Effector memory CD4-positive, alpha-beta T cell (primary cell): ENCODE measurements at places on chromosomes 12 and 14.

DNA sequence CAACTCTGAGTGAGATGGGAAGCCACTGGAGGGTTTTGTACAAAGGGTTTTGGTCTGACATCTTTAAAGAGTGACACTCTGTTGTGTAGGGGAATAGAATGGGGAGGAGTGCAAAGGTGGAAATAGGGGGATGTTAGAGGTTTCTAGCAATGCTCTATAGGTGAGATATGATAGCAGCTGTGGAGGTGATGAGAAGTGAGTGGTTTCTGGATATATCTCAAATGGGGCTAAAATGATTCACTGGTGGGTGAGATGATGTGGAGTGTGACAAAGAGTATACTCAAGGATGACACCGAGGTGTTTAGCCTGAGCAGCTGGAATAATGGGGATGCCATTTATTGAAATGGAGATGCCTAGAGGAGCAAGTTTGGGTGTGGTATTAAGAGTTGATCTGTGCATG, 426.4 kb downstream of the PCNX1 start:
- DNase-seq: no peak

GRCh38 chr12:49987625-49988303, 15.0 kb downstream of the AQP6 start:
- DNase-seq: no peak

DNA sequence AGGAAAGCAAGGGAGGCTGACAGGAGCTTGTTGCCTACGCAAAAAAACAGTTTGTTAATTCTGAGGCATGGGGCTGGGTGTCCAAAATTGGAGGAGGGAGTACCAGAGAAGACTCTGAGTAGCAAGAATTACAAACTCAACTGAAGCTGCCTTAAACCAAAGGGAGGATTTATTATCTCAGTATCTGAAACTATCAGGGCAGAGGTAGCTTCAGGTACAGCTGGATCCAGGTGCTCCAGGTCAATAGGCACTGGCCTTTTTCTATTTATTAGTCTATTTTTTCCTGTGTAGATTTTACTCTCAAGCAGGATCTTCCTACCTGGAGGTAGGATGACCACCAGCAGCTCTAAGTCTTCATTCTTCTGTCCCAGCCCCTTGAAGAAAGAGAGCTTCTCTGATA, 135.3 kb upstream of the NCOR2 start:
- no peak for DNase-seq

DNA sequence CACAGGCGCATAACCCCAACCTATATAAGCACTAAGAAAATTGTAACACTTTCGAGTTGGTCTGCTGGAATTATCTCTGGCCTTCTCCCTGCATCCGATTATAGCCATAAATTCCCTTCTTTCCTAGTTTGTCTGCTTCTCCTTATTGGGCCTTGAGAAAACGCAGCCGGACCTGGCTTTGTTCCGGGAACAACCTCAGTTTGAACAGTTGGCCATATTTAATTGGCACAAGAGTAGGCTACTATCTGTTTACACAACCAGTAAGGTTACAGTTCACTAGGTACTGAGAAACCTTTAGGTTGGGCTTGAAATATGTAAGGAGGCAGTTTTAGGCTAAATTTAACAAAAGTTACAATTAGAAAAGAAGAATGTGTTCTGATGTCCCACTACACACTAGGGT, 176.1 kb downstream of the IPO8 start:
- DNase-seq: no peak

GRCh38 chr12:105706321-105706972, 376.0 kb downstream of the C12orf75 start:
- DNase-seq: no peak

- no peak for DNase-seq
Measured at GRCh38 chr12:6383572-6384498, at the start of gene LTBR. Gene LTBR (plus strand): TSS chr12:6384162. CDS start chr12:6384359, 197 bp downstream.

DNA sequence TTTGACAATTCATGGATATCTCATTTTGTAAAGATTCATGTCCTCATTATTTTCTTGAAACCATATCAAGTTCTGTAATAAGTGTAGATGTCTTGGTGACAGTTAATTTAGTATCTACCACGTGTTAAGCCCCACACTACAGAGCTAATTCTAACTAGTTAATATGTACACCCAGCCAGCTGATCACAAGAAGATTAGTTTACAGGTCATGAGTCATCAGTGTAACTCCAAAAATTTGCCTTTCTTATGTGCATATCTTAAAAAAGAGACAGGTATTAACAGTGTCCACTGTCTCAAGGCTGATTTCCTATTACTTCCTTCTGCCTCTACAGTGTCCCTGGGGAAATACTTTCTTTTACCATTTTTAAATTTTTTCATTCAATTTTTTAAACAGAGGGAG, 13.3 kb upstream of the YBX3 start:
- no peak for DNase-seq

DNA sequence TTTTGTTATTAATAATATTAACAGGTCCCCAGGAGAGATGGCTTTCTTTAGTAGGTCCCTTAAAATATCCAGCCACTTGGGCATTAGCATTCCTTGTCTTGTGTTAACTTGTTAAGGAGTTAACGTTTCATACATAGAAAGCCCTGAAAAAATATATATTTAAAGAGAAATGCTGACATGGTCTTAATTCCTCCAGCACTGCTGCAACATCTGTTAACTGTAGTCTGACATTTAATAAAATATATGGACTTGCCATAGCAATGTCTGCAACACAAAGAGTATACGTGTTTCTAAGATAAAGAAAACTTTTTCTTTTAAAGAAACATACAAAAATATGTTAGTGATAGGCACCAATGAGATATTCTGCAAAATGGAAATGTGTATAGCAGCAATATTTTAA, 10.0 kb downstream of the SLC38A4 start:
- no peak for DNase-seq

DNA sequence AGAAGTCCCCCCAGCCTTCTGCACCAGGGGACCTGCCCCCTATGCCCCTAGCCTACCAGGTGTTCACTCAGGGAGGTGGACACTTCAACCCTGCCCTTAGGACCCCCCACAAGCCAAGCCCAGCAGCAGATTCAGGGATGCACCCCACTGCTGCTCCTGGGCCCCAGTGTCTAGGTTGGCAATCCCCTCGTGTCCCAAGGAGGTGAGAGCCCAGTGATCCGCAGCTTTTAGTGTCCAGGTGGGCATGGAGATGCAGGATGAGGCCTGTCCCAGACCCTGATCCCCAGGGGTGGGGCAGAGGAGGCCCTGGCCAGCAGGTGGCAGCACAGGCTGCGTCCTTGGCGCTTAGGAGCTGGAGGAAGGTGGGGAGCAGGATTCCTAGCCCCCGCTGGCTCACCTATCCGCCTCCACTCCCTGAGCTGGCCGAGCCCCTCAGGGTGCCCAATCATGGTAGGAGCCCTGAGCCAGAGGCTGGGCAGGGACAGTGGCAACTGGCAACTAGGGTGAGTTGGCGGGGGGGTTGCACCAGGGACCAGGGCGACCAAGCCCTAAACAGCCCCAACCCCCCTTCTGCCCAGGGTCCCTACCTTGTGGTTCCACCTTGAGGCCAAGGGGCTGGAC, 4.1 kb downstream of the CKB start:
- DNase-seq: peak; percentile 37

GRCh38 chr14:56587701-56588100, 8.1 kb downstream of the TMEM260 start:
- no peak for DNase-seq

DNA sequence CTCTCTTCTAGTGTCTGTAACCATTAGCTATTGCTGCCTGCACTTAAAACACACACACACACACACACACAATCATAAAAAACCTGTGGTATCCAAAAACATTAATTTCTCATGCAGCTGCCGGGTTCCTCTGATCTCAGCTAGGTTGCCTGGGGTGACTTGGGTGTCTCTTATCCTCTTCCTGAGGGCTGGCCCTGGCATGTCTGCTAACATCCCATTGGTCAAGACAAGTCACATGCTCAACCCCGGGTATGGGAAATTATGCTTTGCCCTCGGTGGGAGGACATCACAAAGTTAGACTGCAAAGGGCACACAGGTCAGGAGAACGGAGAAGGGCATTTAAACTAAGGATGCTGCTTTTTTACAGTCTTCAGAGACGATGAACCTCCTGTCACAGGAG, 55.7 kb downstream of the TRPV4 start:
- peak; percentile 13 for DNase-seq

DNA sequence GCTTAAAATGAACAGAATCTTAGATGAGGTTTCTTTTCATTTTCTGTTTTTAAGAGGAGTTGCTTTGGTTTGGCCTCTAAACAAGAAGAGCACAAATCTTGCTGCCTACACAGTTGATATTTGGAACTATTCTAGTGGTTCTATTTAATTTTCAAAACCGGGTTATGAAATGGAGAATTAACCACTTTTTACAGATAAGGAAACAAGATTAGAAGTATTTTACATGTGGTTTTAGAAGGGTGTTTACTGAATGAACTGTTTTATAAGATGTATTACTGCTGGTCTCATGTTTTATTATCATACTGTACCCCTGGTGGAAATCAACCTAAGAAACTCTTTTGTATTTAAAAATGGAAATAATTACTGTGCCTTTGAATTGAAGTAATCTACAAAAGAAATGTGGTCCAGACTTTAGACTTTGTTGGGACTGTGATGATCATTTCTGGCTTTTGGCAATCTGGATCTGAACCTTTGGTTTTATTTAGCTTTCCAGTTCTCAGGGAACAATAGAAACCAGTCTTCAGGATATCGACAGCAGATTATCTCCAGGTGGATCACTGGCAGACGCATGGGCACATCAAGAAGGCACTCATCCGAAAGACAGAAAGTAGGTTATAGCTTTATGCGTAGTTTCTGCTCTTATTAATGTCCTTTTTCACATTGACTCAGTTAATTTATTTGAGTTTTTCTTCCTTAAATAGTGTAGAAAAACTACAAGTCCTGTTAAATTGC, 43.2 kb downstream of the TBK1 start:
- DNase-seq: no peak

DNA sequence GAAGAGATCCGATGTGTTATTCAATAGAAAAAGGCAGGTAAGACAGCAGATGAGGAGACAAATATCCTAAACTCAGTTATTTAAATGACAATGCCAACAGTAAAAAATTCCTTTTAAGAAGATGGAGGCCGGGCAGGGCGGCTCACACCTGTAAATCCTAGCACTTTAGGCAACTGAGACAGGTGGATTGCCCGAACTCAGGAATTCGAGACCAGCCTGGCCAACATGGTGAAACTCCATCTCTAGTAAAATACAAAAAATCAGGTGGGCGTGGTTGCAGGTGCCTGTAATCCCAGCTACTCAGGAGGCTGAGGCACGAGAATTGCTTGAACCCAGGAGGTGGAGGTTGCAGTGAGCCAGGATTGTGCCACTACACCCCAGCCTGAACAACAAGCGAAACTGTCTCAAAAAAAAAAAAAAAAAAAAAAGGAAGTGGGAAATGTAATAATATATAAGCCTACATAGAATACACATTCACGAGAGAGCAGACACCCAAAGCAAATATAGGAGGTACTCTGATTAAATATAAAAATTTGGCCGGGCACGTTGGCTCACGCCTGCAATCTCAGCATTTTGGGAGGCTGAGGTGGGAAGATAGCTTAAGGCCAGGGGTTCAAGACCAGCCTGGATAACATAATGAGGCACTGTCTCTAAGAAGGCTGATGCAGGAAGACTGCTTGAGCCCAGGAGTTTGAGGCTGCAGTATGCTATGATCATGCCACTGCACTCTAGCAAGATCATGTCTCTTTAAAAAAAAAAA, 19.0 kb downstream of the CORO1C start:
- no peak for DNase-seq

DNA sequence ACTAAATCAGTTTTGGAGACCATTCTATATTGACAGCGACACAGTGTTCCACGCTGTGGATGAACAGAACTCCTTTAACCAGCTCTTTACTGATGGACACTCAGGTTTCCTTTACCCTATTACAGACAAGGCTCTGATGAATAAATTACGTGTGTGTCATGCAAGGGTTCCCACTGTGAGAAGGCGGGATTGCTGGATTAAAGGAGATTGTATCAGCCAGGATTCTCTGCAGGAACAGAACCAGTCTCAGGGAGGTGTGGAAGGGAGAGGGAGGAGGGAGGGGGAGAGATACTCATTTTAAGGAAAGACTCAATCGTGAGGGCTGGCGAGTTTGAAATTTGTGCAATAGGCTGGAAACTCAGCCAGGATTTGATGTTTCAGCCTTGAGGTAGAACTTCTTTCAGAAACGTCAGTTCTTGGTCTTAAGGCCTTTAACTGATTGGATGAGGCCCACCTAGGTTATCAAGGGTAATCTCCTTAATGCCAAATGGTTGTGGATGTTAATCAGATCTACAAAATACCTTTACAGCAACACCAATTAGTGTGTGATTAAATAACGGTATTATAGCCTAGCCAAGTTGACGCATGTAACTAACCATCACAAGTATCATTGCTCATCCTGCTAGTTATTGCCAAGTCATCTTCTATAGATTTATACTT, 104.0 kb downstream of the GCH1 start:
- no peak for DNase-seq

DNA sequence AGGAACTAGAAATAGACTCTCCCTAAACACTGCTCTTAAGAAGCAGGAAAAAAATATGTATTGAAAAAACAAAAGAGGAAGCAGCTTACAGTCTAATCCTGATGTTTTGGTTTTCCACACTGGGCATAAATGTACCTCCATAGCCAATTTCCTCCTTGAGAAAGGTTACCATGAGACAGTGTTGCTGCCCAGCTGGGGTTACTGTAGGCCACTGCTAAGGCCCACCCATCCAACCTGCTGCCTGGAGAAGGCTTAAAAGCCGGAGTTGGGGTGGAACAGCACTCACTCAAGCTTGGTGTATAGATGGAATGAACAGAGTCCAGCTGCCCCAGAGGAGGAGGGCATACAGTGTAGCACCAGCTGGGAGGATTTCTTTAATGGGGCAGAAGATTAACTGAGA, 41.1 kb downstream of the ERG28 start:
- DNase-seq: no peak

GRCh38 chr14:70239802-70240201, 51.1 kb upstream of the SLC8A3 start:
- no peak for DNase-seq

DNA sequence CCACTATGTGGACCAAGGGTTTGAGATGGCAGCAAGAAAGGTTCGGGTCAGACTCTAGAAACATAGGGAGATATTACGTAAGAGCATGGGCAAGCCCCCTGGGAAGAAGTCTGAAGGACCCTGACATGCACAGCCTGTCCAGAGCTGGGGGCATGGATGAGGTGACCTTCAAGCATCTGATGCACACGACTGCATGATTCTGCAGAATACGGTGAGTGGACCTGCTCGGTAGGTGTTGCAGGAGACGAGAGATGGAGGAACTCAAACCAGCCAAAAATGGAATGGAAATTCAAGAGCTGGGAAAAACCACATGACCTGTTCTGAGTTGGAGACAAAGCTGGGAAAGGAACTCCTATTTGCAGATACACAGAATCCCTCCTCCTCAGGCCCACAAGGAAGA, 43.6 kb downstream of the ANO2 start:
- no peak for DNase-seq
